Activated T-cell treated with anti-CD3 and anti-CD28 coated beads, Interleukin-2, amount 50 U/mL, for 72 hours (primary cell): ENCODE measurements at places on chromosomes 1 and 21. TPM values are rescaled to one million over a fixed set of nuclear protein-coding genes. Genes with fewer than 3 reads are reported as not detected.

Gene TDRD10
- total RNA-seq: not detected

- no peaks in the 10 kb centered on the region for H3K36me3 ChIP-seq
- H3K27ac ChIP-seq: no peak overlapping the region
- no peaks in the 10 kb centered on the region for H3K27me3 ChIP-seq
- DNase-seq: no peak
- H3K4me3 ChIP-seq: no peak overlapping the region
Observed at GRCh38 chr1:228360533-228361313, 45.9 kb downstream of the TRIM11 start.

Gene SLC44A3
- total RNA-seq: not detected

DNA sequence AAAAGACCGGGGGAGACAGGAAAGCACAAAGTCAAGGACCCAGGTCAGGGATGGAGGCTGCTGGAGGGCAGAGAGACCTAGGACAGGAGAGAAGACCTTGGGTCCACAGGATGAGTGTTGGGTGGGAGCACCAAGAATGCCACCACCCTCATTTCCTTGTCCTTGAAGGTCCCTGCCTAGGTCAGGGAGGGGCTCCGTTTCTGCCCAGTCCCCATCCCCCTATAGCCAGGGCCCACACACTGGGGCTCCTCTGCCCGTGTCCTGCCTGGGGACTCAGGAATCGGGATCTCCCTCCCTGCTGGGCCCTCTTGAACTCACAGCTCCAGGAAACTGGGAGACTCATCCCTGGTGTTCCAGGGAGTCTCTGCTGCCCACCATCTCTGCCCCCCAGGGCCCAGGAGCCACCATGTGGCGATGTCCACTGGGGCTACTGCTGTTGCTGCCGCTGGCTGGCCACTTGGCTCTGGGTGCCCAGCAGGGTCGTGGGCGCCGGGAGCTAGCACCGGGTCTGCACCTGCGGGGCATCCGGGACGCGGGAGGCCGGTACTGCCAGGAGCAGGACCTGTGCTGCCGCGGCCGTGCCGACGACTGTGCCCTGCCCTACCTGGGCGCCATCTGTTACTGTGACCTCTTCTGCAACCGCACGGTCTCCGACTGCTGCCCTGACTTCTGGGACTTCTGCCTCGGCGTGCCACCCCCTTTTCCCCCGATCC, 584 bp downstream of the TINAGL1 start:
- H3K27me3 ChIP-seq: peaks cover 5% of the 10 kb centered on the region
- H3K36me3 ChIP-seq: no peaks in the 10 kb centered on the region
- no peak overlapping the region for H3K27ac ChIP-seq
- no peak overlapping the region for H3K4me3 ChIP-seq
- H3K4me1 ChIP-seq: no peaks in the 10 kb centered on the region

GRCh38 chr1:220925707-220926106, 46.5 kb downstream of the HLX start:
- H3K27me3 ChIP-seq: peaks cover 6% of the 10 kb centered on the region
- DNase-seq: no peak
- H3K4me1 ChIP-seq: no peaks in the 10 kb centered on the region
- no peak overlapping the region for H3K4me3 ChIP-seq
- H3K36me3 ChIP-seq: no peaks in the 10 kb centered on the region

Gene GPR25
- not detected for total RNA-seq

Gene CACNA1S
- total RNA-seq: not detected

Gene ERICH3
- total RNA-seq: not detected

DNA sequence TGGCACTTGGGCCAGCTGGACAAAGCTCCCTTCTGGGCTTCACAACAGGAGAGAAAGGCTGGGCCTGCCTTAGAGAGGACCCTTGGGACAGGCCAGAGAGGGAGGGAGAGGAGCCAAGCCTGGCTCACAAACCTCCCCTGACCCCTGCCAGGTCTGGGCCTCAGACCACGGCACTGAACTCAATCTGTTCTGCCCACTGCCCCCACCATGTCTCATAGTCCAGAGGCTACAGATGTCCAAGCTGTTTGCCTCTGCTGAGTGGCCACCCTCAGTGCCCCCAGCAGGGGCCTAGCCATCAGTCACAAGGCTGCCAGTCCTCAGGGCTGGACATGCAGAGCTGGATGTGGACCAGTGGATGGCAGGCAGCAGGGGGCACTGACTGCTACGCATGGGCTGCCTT, 13.0 kb upstream of the DMBX1 start:
- no peak overlapping the region for H3K4me3 ChIP-seq
- DNase-seq: no peak
- H3K36me3 ChIP-seq: no peaks in the 10 kb centered on the region
- peaks cover 5% of the 10 kb centered on the region for H3K27me3 ChIP-seq
- no peak overlapping the region for H3K27ac ChIP-seq
- H3K4me1 ChIP-seq: no peaks in the 10 kb centered on the region

GRCh38 chr1:167605576-167605975, 24.5 kb upstream of the RCSD1 start:
- no peak overlapping the region for H3K4me3 ChIP-seq
- no peaks in the 10 kb centered on the region for H3K27me3 ChIP-seq
- DNase-seq: no peak
- H3K4me1 ChIP-seq: peaks cover 30% of the 10 kb centered on the region
- H3K27ac ChIP-seq: no peak overlapping the region

DNA sequence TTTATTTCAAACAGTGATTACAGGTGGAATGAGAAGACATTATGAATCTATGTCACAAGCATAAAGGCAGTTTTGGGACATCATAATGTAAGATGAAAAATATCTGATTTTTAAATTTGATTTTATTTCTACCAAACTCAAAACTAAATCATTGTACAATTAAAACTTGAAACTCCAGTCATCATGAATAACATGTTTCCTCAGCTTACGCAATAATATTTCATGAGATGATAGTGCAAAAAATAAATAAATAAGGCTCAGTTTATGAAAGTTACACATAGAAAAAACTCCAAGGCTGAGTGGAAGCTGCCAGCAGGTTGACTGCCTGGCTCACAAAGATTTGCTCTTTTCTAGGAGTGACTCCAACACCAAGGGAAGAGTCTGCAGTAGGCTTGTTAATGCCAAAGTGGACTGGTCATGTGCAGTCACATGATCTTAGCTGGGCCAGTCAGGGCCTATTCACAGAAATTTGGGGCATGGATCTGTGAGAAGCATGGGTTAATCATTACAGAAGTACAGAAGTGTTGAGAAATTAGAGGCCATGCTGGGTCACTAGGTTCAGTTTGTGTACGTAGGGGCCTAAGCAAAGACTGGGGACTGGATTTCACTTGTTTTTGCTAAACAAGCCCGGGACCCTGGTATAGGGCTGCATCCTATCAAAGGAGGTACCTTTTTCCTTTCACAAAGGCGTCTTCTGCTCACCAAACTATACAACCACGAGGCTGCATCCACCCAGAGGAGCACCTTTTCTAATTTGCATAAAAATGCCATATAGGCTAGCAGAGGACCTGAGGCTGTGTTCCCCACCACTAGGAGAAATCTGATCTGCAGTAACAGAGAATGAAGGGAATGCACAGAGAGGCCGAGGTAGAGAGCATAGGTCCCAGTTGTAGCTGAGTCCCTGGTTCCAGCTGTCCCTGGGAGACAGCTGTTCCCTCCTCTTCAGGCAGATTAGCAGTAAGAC, 4.9 kb upstream of the ABCA4 start:
- H3K4me3 ChIP-seq: no peak overlapping the region
- no peak overlapping the region for H3K27ac ChIP-seq
- H3K36me3 ChIP-seq: no peaks in the 10 kb centered on the region
- no peaks in the 10 kb centered on the region for H3K4me1 ChIP-seq
- no peak for DNase-seq
- H3K27me3 ChIP-seq: peaks cover 6% of the 10 kb centered on the region

Gene BGLAP
- total RNA-seq: 6.8 TPM

DNA sequence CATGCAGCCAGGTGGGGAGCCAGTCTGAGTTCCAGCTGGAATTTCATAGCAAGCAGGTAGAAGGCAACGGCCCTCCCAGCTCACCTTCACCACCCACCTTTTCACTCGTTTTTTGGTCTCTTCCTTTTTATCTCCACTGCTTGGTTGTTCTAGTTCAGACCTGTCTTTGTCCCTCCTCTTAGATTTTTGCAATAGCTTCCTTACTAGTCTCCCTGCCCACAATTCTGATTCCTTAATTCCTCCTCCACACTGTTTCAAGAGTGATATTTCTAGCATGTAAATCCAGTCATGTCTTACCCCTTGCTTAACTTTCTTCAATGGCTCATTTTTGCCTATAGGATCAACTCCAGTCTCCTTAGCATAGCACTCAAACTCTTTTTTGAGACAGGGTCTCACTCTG, 119.6 kb downstream of the TMEM53 start:
- no peak overlapping the region for H3K27ac ChIP-seq
- DNase-seq: no peak
- no peaks in the 10 kb centered on the region for H3K4me1 ChIP-seq

Gene ZNF695
- 6.3 TPM for total RNA-seq

DNA sequence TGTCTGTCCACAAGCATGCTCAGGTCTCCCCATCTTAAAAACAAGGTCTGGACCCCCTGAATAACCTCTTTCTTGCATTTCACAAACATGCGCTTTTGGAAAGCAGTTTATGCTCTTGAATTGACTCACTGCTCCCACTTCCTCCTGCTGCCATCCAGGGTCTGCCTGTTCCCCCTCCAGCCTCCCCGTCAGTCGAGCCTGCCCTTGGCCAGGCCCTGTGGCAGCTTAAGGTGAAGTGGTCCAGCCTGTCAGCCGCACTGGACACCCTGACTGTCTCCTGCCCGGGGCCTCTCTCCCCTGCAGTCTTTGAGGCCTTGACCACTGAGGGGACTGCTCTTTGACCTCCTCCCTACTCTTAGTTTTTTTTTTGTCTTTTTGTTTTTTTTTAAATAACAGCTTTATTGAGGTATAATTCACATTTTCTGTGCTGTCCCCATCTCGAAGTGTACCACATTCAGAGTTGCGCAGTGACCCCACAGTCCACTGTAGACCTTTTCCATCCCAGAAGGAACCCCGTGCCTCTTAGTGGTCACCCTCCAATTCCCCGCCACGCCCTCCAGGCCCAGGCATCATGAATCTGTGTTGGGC, 18.3 kb downstream of the GPR137B start:
- H3K27ac ChIP-seq: peak overlapping the region; percentile 64
- peaks cover 20% of the 10 kb centered on the region for H3K36me3 ChIP-seq
- peaks cover 33% of the 10 kb centered on the region for H3K4me1 ChIP-seq
- H3K27me3 ChIP-seq: no peaks in the 10 kb centered on the region

- no peak overlapping the region for H3K4me3 ChIP-seq
- no peaks in the 10 kb centered on the region for H3K27me3 ChIP-seq
- no peak for DNase-seq
- no peaks in the 10 kb centered on the region for H3K36me3 ChIP-seq
- H3K4me1 ChIP-seq: no peaks in the 10 kb centered on the region
- no peak overlapping the region for H3K27ac ChIP-seq
Observed at GRCh38 chr1:69305621-69306020, 262.1 kb upstream of the LRRC7 start.

- H3K4me1 ChIP-seq: peaks cover 40% of the 10 kb centered on the region
- DNase-seq: no peak
- H3K4me3 ChIP-seq: no peak overlapping the region
- peaks cover 8% of the 10 kb centered on the region for H3K27me3 ChIP-seq
- H3K27ac ChIP-seq: no peak overlapping the region
Observed at GRCh38 chr1:166836733-166837132, 2.5 kb upstream of the POGK start.

Gene COL24A1
- 0.34 TPM for total RNA-seq

GRCh38 chr21:33587792-33588484, 546 bp downstream of the DONSON start:
- H3K36me3 ChIP-seq: peaks cover 5% of the 10 kb centered on the region
- H3K4me3 ChIP-seq: peak overlapping the region; percentile 97
- H3K4me1 ChIP-seq: peaks cover 36% of the 10 kb centered on the region
- H3K27me3 ChIP-seq: no peaks in the 10 kb centered on the region
- peak; percentile 44 for DNase-seq

Gene REG4
- total RNA-seq: 5.8 TPM

- peak overlapping the region; percentile 88 for H3K27ac ChIP-seq
- no peak for DNase-seq
- H3K4me1 ChIP-seq: peaks cover 78% of the 10 kb centered on the region
- H3K36me3 ChIP-seq: no peaks in the 10 kb centered on the region
- no peaks in the 10 kb centered on the region for H3K27me3 ChIP-seq
Observed at GRCh38 chr1:52635321-52636089, 2.5 kb downstream of the SHISAL2A start.

DNA sequence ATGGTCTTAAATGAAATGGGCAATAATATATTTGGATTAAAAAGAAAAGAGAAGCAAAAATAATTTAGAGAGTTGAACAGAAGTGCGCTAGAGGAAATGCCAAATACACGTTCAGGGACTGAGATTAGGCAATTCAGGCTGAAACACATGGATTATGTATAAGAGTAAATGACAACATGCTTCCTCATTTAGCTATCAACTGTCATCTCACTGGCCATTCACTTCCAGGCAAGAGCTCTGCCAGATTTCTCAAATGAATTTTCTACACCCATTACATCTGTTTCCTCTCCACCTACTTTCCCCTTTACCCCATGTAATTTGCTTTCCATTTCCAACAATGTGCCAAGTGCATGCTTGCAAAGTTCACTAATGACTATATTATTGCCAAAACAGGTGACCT, 582.4 kb downstream of the LTN1 start:
- H3K4me3 ChIP-seq: no peak overlapping the region
- no peaks in the 10 kb centered on the region for H3K36me3 ChIP-seq
- no peaks in the 10 kb centered on the region for H3K4me1 ChIP-seq

DNA sequence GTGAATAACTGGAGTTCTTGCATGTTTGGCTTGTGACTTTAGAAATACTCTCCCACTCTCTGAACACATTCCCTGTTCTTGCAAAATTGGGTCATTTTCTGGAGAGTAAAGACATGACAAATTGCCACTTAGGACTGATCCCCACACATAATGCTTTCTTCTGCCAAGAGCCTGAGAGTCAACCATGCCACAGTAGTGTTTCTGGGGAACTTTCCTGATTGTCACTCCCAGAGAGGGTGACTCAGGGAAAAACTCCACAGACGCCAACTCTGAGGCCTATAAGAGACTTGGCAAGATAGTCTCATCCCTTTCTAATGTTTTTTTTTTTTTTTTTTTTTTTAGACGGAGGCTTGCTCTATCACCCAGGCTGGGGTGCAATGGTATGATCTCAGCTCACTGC, 157.8 kb downstream of the ATG4C start:
- no peak overlapping the region for H3K27ac ChIP-seq
- DNase-seq: no peak
- no peaks in the 10 kb centered on the region for H3K36me3 ChIP-seq
- H3K4me1 ChIP-seq: no peaks in the 10 kb centered on the region
- H3K27me3 ChIP-seq: peaks cover 22% of the 10 kb centered on the region

DNA sequence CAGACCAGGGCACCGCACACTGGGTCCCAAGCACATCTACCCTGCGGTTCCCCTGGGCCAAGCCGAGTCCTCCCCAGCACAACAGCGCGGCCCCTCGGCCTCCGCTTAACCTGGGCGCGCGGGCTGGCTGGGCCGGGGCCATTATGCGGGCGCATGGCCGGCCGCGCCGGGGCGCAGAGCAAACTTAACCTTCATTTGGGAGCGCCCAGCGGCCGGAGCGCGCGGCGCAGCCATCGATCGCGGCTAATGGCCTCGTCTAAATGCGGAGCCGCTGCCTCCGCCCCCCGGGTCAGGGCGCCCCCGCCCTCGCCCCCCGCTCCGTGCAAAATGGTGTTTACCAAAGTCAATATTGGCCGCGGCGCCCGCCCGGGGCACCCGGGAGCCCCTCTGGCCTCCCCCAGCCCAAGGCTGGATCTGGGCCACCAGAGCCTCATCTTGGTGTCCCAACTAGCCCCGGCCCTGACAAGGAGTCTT, 272.1 kb downstream of the TRABD2B start:
- H3K36me3 ChIP-seq: no peaks in the 10 kb centered on the region
- H3K4me1 ChIP-seq: peaks cover 24% of the 10 kb centered on the region
- H3K27ac ChIP-seq: no peak overlapping the region
- DNase-seq: no peak
